ENCODE measurements at places on chromosomes 4 and X.

GRCh38 chrX:115333446-115333845, 43.9 kb downstream of the LUZP4 start:
- DNase-seq = no peak

DNA sequence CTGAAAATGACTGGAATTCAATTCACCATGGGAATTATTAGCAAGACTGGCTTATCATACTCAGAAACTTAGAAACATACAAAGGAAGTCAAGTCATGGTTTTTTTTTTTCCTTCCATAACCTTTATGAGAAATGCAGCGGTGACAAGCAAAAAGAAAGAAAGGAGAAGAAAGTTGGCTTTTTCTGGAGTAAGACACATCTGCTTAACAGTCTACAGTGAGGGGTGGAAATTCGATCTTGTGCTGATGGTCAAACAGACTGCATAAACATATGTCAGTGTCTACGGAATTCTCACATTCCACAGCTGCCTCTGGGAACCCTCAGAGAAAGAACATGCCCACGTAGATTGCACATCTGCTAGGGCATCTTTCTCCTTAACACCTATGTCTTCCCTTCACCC, 54.6 kb downstream of the PROM1 start:
- no peak for DNase-seq

- no peak for DNase-seq
These were observed 558.2 kb upstream of the NDST4 start for GRCh38 chr4:115671581-115671980.

DNA sequence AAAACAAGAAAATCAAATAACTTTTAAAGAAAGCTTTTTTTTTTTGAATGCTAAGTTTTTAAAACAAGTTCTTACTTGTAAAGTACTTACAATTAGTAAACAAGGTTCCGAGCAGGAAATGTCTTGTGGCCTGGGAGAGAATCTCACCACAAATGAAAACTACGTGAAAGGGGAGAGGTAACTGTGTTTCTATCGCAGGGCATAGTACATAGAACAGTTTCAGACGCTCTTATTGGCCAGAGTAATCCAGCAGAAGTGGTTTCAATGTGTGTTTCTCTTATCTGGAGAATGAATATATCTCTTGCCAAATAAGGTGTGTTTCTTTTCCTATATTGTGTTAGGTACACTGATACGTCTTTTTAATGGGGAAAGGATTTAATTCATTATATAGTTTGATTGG, at the start of gene PLAC8:
TSS of gene PLAC8 (minus strand) at position 154 of the 400 bp plus-strand sequence. CDS start 6,808 bp downstream, outside the sequence.
- DNase-seq = no peak

DNA sequence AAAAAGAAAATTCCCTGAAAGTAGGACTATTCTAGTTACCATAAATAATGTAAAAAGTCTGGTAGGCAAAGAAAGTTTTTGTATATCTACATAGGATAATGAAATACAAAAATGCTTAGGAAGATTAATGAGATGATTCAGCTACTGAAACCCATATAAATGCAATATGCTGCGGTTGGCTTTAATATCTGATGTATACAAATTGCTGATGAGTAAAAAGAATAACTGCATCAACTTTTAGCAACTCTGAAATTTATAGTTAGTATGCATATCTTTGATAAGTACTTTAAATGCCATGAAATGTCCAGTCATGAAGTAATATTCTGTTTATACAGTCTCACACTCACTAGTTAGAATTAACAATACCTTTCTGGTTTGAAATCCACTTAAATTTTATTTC, 404.8 kb downstream of the TLL1 start:
- DNase-seq = no peak

DNA sequence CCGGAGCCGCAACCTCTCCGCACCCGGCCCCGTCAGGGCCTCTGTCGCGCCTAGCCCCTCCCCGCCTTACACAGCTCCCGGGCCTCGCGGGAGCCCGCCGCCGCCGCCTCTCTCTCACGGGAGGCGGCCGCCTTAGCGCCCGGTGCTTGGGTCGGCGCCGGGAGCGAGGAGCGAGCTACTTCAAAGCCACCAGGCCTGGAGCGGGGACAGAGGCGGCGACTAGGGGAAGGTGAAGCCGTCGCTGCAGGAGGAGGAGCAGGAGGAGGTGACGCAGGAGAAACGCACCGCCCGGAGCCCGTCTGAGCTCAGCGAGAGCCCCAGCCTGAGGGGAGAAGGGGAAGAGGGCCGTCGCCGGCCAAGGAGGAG, 250 bp downstream of the USP9X start:
- peak; percentile 48 for DNase-seq

GRCh38 chrX:72105436-72105835, 26.3 kb downstream of the RTL5 start:
- DNase-seq = peak; percentile 7

- DNase-seq = no peak
These were observed 18.0 kb downstream of the SUV39H1 start for GRCh38 chrX:48714573-48714972.

Data from stimulated activated CD4-positive, alpha-beta T cell treated with anti-CD3 and anti-CD28 coated beads, Interleukin-2, amount 100 ng/mL, for 48 hours (primary cell).